NCI-H1105 (cell line): ENCODE measurements at places on chromosomes 6 and 20.

GRCh38 chr6:78322068-78322845, 545.1 kb upstream of the IRAK1BP1 start:
- DNase-seq, result no peak

- peak; percentile 34 for DNase-seq
These were observed 80.9 kb downstream of the WASF1 start for GRCh38 chr6:110098511-110099116.

GRCh38 chr20:2446845-2447244, 23.7 kb downstream of the SNRPB start:
- DNase-seq, result no peak

- DNase-seq, result no peak
These were observed 123.5 kb upstream of the IFNGR1 start for GRCh38 chr6:137342607-137343190.

- no peak for DNase-seq
These were observed 152.9 kb downstream of the PAK5 start for GRCh38 chr20:9686001-9686400.

GRCh38 chr6:95648636-95649035, 71.3 kb downstream of the MANEA start:
- no peak for DNase-seq
